Tibial artery (tissue), 4 donors: ENCODE measurements at places on chromosomes 4 and X.
A peak's percentile ranks its signal among the peaks of the same experiment; 100 is the strongest.

DNA sequence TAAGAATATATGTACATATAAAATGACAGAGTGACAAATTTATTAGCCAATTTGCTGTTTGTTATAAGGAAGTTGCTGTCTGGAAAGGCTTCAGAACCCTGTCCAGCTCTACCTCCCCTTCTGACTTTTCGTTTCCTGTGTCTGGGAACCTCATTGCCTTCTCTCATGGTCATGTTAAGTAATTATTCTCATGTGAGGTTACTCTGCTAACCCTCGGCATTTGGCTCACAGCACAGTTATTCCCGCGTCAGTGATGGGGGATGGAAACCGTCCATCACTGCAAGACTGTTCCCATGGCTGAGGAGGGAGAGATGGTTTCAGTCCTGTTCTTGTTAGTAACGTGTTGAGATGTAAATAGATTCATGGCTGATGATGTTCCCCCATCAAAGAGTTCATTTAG lies 11.9 kb downstream of the EDNRA start:
- no peaks in the 10 kb centered on the region for H3K36me3 ChIP-seq
- no peaks in the 10 kb centered on the region for H3K4me1 ChIP-seq
- H3K27ac ChIP-seq = peak overlapping the region; percentile 56

GRCh38 chrX:75781611-75782010 lies 3.4 kb downstream of the MAGEE2 start:
- H3K27me3 ChIP-seq = no peaks in the 10 kb centered on the region
- H3K4me3 ChIP-seq = no peak overlapping the region
- no peaks in the 10 kb centered on the region for H3K36me3 ChIP-seq
- no peaks in the 10 kb centered on the region for H3K4me1 ChIP-seq

- H3K36me3 ChIP-seq = no peaks in the 10 kb centered on the region
- no peak for DNase-seq
- H3K27me3 ChIP-seq = no peaks in the 10 kb centered on the region
- H3K4me3 ChIP-seq = no peak overlapping the region
- no peak overlapping the region for H3K27ac ChIP-seq
Observed at GRCh38 chrX:27775984-27776383, 31.8 kb upstream of the MAGEB10 start.

DNA sequence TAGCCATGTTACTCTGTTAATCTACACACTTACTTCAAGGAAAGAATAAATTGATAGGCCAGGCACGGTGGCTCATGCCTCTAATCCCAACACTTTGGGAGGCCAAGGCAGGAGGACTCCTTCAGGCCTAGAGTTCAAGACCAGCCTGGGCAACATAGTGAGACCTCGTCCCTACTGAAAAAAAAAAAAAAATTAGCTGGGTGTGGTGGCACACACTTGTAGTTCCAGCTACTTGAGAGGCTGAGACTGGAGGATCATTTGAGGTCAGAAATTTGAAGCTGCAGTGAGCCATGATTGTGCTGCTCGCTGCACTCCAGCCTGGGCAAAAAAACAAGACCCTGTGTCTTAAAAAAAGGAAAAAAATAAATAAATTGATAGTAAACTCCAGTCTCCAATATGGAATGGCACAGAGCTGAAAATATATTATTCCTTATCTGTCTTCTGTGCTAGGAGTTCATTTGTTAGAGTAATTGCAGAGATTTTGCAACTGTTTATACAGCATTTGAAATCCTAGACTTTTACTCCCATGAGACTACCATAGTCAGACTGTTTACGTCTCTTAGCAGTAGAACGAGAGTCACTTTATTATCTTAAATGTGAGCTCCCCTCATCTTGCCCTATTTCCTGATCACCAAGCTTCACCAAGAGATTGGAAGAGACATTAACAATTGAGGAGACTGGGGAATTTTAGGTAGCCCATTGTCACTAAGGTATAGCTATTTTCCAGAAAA lies 18.8 kb upstream of the TMEM131L start:
- no peaks in the 10 kb centered on the region for H3K27me3 ChIP-seq
- H3K27ac ChIP-seq = peak overlapping the region; percentile 67

DNA sequence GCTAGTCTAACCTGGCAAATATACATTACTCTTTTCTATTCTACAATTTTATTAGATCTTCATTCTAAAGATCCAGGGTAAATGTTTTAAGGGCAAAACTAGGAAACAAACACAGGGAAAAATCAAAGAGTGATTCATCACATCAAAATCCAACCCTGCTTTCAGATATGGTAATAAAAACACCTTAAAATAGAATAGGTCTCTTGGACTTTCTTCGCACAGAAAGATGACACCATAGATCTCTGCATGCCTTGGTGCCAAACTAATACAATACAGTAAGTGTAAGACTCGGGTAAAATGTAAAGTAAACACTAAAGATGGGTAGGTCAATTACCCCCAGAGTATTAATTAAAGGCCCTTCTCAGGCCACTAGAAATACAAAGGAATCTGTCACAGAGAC lies 34.2 kb downstream of the LDB2 start:
- H3K27ac ChIP-seq = no peak overlapping the region
- no peaks in the 10 kb centered on the region for H3K4me1 ChIP-seq
- DNase-seq = no peak
- no peaks in the 10 kb centered on the region for H3K36me3 ChIP-seq
- H3K27me3 ChIP-seq = no peaks in the 10 kb centered on the region

DNA sequence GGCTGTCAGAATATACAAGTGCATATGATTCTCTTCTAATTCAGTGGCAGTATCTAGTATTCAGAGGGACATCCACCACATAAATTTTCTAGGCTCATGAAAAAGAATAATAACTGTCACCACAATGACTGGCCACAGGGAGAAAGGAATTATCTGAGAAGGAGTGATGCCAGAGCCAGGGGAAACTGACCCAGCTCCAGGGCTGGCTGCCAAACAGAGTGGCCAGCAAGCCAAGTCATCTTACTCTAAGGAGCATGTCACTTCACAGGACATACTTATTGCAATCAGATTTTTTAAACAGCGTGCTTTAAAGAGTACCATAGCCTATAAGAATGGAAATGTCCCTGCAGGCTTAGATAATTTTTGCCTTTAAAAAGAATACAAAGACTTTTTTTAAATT lies 5.8 kb upstream of the SEPTIN11 start:
- H3K27me3 ChIP-seq = no peaks in the 10 kb centered on the region
- H3K27ac ChIP-seq = no peak overlapping the region
- H3K4me1 ChIP-seq = peaks cover 15% of the 10 kb centered on the region
- H3K4me3 ChIP-seq = no peak overlapping the region
- H3K36me3 ChIP-seq = peaks cover 8% of the 10 kb centered on the region

DNA sequence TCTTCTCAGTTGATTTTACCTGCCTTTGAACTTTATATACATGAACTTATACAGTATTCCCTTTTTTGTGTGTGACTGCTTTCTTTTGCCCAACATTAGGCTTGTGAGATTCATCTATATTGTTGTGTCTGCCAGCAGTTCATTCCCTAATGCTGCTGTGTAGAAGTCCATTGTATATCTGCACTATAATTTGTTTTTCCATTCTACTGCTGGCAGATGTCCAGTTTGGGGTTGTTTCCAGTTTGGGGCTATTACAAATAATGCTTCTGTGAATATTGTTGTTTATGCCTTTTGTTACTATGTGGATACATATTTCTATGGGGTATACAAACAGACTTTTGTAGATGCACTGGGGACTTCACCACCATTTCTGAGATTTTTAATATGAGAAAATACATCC lies 268.4 kb downstream of the DCTD start:
- no peak overlapping the region for H3K4me3 ChIP-seq
- H3K36me3 ChIP-seq = no peaks in the 10 kb centered on the region
- H3K27me3 ChIP-seq = no peaks in the 10 kb centered on the region
- no peak overlapping the region for H3K27ac ChIP-seq

- H3K27ac ChIP-seq = no peak overlapping the region
- H3K4me3 ChIP-seq = no peak overlapping the region
- no peaks in the 10 kb centered on the region for H3K36me3 ChIP-seq
Observed at GRCh38 chrX:142250502-142250901, 45.4 kb upstream of the MAGEC2 start.

- H3K4me3 ChIP-seq = no peak overlapping the region
- H3K4me1 ChIP-seq = peaks cover 3% of the 10 kb centered on the region
- DNase-seq = no peak
- H3K27ac ChIP-seq = no peak overlapping the region
Observed at GRCh38 chr4:99617374-99617773, 40.3 kb downstream of the C4orf54 start.

GRCh38 chr4:155164718-155165117 lies 43.7 kb upstream of the NPY2R start:
- H3K4me3 ChIP-seq = no peak overlapping the region
- H3K27ac ChIP-seq = no peak overlapping the region
- no peaks in the 10 kb centered on the region for H3K27me3 ChIP-seq
- H3K36me3 ChIP-seq = no peaks in the 10 kb centered on the region
- H3K4me1 ChIP-seq = no peaks in the 10 kb centered on the region

GRCh38 chrX:37872303-37872655 lies 24.9 kb upstream of the DYNLT3 start:
- H3K4me1 ChIP-seq = no peaks in the 10 kb centered on the region
- DNase-seq = no peak
- H3K27me3 ChIP-seq = no peaks in the 10 kb centered on the region
- H3K36me3 ChIP-seq = no peaks in the 10 kb centered on the region
- no peak overlapping the region for H3K27ac ChIP-seq

- H3K27me3 ChIP-seq = no peaks in the 10 kb centered on the region
- H3K36me3 ChIP-seq = no peaks in the 10 kb centered on the region
- H3K4me3 ChIP-seq = no peak overlapping the region
- H3K27ac ChIP-seq = no peak overlapping the region
- DNase-seq = no peak
- H3K4me1 ChIP-seq = no peaks in the 10 kb centered on the region
Observed at GRCh38 chrX:34659575-34659974, 2.5 kb upstream of the TMEM47 start.

- no peak for DNase-seq
- H3K4me3 ChIP-seq = no peak overlapping the region
- H3K4me1 ChIP-seq = no peaks in the 10 kb centered on the region
- H3K27ac ChIP-seq = no peak overlapping the region
- H3K27me3 ChIP-seq = no peaks in the 10 kb centered on the region
Observed at GRCh38 chr4:88477229-88477860, 20.4 kb downstream of the HERC5 start.

GRCh38 chrX:42739258-42739657 lies 38.7 kb downstream of the PPP1R2C start:
- no peak for DNase-seq
- H3K27ac ChIP-seq = peak overlapping the region; percentile 52
- H3K36me3 ChIP-seq = no peaks in the 10 kb centered on the region
- peaks cover 27% of the 10 kb centered on the region for H3K4me1 ChIP-seq
- H3K4me3 ChIP-seq = no peak overlapping the region
- H3K27me3 ChIP-seq = no peaks in the 10 kb centered on the region

DNA sequence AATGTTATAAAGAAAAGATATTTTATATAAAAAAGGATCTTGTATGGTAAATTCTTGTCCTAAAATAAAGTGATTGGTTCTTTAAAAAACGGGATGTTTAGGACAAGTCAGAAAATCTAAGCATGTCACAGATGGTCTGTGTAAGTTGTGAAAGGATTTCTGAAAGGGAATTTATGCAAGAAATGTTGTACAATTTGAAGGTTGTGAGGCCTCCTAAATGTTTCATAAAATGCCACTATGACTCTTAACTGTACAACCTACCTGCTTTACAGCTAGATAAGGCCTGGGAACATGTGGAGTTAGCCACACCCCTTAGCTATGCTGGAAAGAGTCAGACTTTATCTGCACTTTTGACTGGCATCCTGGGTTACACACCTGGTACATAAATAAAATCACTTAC lies 951.5 kb upstream of the POU3F4 start:
- H3K4me1 ChIP-seq = no peaks in the 10 kb centered on the region
- no peaks in the 10 kb centered on the region for H3K27me3 ChIP-seq
- no peak overlapping the region for H3K27ac ChIP-seq
- no peak for DNase-seq

- no peaks in the 10 kb centered on the region for H3K4me1 ChIP-seq
- no peak overlapping the region for H3K27ac ChIP-seq
- no peak overlapping the region for H3K4me3 ChIP-seq
- H3K36me3 ChIP-seq = no peaks in the 10 kb centered on the region
- H3K27me3 ChIP-seq = no peaks in the 10 kb centered on the region
Observed at GRCh38 chrX:134552351-134552750, 92.4 kb downstream of the HPRT1 start.

DNA sequence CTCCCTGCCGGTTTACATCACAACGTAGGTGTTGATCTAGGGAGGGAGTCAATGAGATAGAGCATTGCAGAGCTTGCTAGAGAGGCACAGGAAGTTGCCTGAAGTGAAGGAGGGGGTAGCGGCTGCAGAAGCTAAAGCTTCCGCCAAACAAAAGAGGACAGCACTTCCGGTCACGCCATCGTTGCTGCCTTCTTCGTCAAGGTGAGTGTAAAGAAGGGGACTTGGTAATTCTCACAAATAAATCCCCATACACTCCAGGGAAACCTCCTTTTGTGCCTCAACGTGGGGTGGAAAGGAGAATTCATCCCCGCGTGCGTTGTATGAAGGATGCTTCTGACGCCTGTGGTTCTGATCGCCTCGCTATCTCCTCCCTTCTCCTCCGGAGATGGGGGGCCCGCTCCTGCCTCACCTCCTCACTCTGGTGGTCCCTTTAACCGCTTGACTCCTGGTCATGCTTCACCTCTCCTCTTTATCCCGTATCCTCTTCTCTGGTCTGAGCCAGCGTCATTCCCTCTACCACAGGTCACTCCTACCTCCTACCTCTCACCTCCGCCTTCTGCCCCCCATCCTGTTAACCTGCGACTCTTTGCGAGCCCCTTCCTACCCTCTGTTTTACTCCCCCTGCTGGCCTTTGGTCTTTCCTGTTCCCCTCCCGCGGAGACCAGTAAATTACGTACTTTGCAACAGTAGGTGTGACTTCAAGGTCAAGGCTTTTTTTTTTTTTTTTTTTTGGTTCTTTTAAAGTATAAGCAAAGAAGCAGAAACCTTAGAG lies 59.9 kb downstream of the GSPT2 start:
- H3K4me3 ChIP-seq = peak overlapping the region; percentile 58
- H3K27me3 ChIP-seq = no peaks in the 10 kb centered on the region
- no peaks in the 10 kb centered on the region for H3K36me3 ChIP-seq
- H3K27ac ChIP-seq = no peak overlapping the region
- H3K4me1 ChIP-seq = no peaks in the 10 kb centered on the region

GRCh38 chr4:117784266-117784665 lies 250.0 kb upstream of the NDST3 start:
- H3K27me3 ChIP-seq = no peaks in the 10 kb centered on the region
- H3K4me3 ChIP-seq = no peak overlapping the region
- no peaks in the 10 kb centered on the region for H3K36me3 ChIP-seq
- no peaks in the 10 kb centered on the region for H3K4me1 ChIP-seq
- DNase-seq = no peak

- H3K27me3 ChIP-seq = no peaks in the 10 kb centered on the region
- no peak for DNase-seq
- H3K27ac ChIP-seq = no peak overlapping the region
- H3K4me3 ChIP-seq = no peak overlapping the region
- H3K36me3 ChIP-seq = no peaks in the 10 kb centered on the region
Observed at GRCh38 chrX:105527759-105528158, 294.6 kb upstream of the NRK start.
